SJCRH30 (cell line): ENCODE measurements at places on chromosomes 6 and 20.

GRCh38 chr6:11527274-11527870, 10.2 kb upstream of the TMEM170B start:
- no peak for DNase-seq

DNA sequence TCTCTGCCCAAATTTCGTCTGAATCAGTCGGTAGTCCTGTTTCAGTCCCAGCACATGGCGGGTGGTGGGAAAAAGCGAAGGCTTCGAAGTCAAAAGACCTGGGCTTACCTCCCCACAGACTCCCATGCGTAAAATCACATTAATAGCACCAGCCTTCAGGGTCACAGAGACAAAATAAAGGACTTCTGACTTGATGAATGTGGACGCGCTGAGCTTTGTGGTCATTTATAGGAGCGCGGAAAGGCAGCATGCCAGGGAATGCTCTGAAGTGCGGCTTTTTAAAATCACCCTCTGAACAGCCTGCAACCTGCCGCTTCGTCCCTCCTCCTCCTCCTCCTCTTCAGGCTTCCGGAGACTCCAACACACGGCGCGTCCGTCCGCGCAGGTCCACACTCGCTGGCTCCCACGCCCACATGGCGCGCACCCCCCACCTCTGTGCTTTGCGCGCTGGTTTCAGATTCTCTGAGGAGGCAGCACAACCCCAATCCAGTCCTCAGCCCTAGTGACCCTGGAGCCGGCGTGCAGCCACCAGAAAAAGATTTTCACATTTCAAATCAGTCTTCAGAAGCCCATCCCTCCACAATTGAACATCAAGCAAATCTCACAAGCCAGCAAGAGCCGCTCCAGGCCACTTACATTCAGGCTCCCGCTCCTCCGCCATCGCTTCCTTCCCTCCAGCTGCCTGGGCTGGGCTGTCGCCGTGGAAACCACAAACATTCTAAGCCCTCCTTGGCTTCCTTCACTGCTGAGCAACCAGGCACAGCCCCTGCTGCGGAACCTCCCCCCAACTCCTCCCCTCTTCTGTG, at the start of gene C6orf118:
Gene C6orf118, minus strand, starts transcription at position 680 of the 806 bp plus-strand sequence. Its CDS starts 19 bp downstream, at position 661.
- DNase-seq: peak; percentile 89

DNA sequence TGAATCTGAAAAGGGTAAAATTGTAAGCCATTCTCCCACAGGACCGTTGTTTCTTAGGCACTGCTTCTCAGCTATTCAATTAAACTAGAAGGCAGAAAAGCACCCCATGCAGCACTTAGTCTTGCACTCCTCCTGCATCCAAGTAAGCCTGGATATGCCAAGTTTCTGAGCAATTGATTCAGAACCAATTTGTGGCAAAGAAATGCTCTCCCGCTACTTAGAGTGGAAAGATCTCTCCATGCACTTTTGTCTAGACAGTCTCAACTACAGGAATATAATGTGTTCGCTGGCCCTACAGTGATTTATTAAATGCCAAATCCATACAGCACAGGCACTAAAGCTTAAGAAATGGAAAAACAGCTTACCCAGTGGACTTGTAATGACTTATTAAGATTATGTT, 338.5 kb downstream of the HACE1 start:
- no peak for DNase-seq

DNA sequence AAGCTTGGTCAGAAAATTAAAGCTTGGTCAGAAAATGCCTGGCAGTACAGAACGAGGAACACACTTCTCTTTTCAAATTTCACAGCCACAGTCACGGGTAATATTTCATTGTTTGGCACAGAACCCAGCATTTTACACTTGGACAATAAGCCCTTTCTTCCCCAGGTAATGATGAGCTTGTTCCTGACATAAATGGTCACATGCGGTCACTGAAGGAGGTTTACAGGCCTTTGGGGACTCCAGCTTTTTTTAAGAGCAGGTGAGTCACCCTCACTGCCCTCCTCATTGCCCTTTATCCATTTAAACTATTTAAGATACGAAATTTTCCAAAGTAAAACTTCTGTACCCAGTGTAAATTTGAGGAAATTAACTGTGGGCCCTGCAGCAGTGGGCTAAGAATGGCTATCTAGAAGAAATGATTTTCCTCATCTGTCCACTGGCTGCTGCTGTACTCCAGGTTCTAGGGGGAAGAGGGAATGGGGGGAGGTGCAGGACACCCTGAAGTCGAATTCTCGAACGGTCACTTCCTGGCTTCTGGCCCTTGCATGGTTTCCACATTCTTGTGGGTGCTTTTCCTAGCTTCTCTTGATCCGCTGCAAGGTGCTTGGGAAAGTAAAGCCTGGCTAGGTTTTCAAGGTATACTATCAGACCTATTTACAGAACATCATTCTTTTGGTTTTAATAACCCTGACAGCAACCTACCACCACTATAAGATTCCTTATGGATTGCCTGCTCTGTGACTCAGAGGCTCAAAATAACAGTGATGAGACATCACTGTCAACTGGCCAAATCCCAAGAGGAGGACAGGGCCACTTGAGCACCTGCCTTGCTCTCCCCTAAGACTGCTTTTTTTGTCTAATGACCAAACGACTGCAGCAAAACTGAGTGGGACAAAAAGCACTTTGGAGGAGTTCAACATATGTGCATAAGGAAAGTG, 75.8 kb downstream of the PREP start:
- DNase-seq: peak; percentile 91

GRCh38 chr6:42762950-42763349, 17.0 kb upstream of the TBCC start:
- DNase-seq: no peak

GRCh38 chr6:124066946-124067552, 263.4 kb downstream of the NKAIN2 start:
- DNase-seq: no peak

DNA sequence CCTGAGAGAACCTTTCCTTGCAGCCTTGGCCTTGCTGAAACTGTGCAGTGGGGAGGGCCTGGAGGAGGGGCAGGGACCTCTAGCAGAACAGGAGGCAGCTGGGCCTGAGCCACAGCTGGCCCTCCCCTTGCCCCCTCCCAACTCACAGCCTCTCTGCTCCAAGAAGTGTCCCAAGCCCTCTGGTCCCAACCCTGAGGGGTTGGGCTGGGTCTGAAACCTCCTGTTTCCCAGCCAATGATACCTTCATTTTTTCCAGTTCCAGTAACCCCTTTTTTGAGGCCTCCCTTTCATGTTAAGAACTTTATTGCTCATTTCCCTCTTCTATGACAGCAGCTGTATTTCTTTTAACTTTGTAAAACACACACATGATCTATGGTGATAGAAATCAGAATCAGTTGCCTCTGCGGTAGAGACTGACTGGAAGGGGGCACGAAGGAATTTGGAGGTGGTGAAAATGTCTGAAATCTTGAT, 17.9 kb upstream of the ARMC12 start:
- no peak for DNase-seq
